Stimulated activated CD4-positive, alpha-beta T cell treated with anti-CD3 and anti-CD28 coated beads, Interleukin-4, amount 100 ng/mL, for 24 hours (primary cell): ENCODE measurements at places on chromosomes 1 and 21.

- DNase-seq: no peak
Measured at GRCh38 chr1:95301614-95302013, 67.6 kb downstream of the RWDD3 start.

DNA sequence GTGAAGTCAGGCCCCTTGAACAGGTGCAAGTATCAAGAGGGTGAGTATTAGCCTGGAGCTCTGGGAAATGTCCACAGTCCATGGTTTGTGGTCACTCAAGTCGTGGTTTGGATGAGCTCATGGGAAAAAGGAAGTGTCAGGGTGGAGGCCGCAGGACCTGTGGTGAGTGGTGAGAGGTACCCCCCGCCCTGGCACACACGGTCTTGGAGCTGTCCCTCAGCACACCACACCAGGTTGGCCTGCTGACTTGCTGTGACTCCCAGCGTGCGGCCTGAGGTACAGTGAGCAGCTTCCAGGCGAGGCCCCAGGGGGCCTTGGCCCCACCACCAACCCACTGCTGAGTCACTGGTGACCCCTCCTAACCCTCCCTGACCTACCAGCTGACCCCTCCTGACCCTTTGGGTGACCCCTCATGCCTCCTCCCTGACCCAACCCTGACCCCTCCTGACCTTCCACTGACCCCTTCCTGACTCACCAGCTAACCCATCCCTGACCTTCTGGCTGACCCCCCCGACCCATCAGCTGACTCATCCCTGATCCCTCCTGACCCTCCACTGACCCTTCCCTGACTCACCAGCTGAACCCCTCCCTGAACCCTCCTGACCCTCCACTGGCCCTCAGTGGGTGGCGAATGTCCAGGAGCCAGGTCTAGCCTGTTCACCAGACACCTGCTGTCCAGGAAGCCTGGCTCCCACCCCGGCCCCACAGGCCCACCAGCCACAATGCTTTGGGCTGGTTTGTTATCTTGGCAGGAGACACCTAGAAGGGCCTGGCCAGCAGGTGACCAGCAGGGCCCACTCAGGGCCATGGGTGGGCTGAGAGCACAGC is 34.8 kb upstream of the RNF187 start:
- DNase-seq: no peak

DNA sequence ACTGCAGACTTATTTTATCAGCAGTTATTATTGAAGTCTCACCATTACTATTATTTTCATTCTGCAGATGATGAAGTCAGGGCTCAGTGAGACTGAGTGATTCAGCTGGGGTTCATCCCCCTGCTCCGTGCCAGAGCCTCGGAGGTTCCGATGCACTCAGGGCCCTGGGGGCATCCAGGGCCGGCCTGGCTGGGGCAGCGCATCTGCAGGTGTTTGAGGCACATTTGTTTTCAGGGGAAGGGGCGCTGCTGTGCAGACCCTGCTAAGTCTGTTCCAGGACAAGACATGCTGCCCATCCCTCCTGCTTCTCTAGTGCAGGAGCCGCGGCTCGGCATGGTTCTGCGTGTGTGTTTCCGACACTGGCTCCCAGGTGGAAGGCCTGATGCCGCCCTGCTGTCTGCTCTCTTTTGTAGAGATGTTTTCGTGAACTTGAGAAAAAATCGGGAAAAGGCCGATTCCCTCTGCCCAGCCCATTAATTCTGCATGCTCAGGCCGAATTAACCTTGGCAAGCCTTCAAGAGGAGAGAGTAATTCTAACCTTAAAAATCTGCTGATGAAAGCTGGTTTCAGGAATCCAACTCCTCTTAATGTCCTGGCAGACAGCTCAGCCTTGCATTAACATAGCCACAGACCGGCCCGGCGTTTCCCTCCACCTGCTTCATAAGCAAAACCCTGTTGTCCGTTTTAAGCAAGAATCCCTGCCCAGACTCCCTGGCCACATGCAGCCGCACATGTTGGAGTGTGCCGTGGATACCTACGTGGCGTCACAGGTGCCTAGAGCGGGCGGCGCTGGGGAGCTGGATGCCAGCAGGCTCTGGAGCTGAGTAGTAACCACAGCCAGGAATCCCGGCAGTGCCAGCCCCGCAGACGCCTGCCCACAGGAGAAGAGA is 316.0 kb upstream of the VAMP3 start:
- DNase-seq: no peak

DNA sequence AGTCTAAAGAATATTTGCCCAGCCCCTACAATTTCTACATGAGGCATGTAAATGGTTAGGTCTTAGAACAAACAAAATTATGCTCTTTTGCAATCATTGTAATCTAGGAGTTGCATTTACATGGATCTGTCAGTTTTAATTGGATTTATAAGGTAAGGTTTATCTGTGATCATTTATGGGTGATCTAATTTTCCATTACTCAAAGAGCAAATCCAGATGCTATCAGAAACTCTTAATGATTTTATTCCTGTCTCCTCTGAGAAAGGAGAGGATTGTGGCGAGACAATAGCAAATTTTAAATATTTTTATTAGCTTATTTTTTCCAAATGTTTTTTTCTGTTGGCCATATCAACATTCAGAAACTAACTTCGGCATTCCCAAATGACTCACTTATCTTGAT is 14.2 kb upstream of the NEGR1 start:
- no peak for DNase-seq
